Anterior cingulate cortex (tissue), 58 donors: ENCODE measurements at places on chromosomes 11 and 22.

DNA sequence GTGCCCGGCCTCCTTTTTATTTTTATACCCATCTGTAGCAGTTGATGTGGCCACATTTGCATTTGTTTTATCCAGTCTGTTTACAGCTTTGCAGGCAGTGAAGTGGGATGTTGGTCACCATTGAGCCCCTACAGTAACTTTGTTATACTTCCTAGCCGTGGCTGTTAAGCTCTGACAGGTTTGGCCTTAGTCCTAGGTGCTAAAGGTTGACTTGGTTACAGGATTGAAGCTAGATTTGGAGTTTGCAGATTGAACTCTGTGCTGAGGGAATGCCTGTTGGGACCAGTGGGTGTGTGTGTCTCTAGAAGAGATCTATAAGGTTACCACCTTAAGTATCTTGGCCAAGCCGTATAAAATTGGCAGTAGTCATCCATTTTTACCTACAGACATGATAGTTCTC lies 91.2 kb downstream of the PPP6R3 start:
- no peak for DNase-seq

DNA sequence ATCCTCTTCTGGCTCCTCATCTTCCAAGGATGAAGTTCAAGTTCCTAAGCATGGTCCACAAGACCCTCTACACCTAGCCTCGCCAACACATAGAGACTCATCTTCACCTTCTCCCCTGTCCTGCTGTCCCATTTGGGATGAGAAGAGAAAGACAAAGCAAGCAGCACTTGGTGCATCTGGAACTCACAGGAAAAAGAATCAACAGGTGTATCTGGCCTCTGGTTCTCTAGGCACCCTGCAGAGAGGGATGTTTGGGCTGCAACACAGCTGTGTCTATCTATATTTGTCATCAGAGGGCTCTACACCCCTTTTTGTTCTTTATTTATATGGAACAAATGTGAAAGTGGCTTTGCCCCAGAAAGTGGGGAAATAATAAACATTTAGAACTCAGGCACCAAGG lies 82.1 kb upstream of the GALNT18 start:
- no peak for DNase-seq

DNA sequence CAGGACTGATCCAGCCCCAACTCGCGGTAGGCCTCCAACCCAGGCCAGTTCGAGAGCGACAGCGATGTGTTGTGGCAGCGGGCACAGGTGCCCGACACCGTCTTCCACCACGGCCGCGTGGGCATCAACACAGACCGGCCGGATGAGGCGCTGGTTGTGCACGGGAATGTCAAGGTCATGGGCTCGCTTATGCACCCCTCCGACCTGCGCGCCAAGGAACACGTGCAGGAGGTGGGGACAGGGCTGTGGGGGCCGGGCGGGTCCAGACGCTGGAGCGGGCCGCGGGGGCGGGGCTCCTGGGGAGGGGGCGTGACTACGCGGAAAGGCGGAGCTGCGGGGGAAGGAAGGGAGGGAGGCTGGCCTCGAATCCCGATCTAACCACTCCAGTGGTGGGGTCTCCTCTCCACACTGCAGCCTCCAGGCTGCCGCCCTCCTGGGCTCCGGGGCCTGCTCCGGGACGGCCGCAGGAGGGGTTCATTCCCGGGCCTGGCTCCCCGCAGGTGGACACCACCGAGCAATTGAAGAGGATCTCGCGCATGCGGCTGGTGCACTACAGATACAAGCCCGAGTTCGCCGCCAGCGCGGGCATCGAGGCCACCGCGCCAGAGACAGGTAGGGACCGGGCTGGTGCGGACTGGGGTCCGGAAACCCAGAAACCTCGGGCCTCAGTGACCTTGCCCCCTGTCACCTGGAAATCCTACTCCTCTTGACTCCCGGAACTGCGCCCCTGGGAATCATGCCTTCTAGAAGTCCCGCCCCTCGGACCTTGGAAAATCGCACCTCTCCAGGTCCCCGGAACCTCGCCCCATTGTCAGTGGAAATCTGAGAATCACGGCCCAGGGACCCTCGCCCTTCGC lies 14.9 kb downstream of the TMEM258 start:
- DNase-seq, result no peak

- DNase-seq, result no peak
Measured at GRCh38 chr11:96033095-96033494, 109.2 kb upstream of the MTMR2 start.

DNA sequence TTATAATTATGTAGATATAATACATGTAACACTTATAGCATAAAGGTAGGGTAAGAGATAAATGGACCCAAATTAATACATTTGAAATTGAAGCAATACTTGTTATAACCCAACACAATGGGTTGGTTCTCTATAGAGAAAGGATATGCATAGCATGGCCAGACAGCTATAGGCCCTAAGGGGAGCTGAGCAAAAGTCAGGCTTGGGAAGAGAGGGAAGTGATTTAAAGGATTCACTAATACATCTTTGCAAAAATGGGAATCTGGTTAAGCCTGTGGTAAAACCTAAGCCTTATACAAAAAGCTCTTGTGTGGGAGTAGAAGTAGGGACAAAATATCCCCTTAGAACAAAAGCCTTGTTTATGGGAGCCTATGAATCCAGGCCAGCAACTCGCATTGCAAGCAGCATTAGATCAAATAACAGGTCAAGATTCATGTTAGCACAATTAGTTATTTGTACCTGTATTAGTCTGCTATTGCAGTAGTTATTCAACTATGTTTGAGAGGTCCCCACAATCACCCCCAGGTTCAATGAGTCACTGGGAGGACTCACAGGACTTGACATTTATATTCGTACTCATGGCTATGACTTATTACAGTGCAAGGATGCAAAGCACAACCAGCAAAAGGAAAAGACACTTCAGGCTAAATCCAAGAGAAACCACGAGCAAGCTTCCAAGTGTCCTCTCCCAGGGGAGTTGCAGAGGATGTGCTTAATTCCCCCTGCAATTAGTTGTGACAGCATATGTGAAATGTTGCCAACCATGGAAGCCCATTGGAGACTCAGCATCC lies 144.7 kb upstream of the LMO1 start:
- DNase-seq, result no peak

- DNase-seq, result no peak
Measured at GRCh38 chr11:62054484-62055121, 69.2 kb upstream of the INCENP start.

GRCh38 chr11:119786431-119787073 lies 57.6 kb upstream of the NECTIN1 start:
- no peak for DNase-seq

DNA sequence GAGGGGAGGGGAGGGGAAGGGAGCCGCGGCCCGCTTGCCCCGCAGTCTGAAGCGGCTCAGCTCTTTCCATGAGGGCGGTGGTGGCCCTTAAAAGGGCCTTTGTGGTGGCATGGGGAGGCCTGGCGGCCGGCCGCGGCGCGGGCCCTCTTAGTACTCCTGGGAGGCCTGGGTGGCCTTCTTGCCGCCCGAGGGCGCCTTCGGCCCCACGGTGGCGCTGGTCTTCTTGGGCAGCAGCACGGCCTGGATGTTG lies 6.9 kb downstream of the DPAGT1 start:
- peak; percentile 74 for DNase-seq

- no peak for DNase-seq
Measured at GRCh38 chr22:22867996-22868715, 19.5 kb upstream of the IGLL5 start.

DNA sequence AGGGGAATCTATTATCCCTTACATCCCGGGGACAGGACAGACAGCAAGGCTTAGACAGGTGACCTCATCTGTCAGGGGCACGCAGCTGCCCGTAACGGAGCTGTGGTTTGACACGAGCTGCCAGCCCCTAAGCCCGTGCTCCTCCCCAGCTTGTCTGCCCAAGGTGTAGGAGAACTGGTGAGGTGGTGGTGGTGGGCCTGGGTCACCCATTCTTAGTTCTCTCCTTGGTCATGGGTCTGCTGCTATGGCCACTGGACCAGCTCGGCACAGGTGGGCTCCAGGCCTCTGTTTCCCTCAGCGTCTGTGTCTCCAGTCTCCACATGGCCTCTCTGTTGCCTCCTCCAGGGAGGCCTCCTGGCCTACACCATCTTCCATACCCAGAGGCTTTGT lies 5.4 kb downstream of the PARVG start:
- DNase-seq, result no peak

GRCh38 chr11:58629857-58630256 lies 7.4 kb downstream of the CNTF start:
- no peak for DNase-seq
